Breast epithelium (tissue), 4 donors: ENCODE measurements at places on chromosomes 1 and 21. TPM values are rescaled to one million over a fixed set of nuclear protein-coding genes. Genes with fewer than 3 reads are reported as not detected.

IFI16 gene
- 109 TPM for total RNA-seq

CYP4B1 gene
- total RNA-seq = 74.1 TPM

GPR25 gene
- not detected for total RNA-seq

FAM131C gene
- not detected for total RNA-seq
